AG09319 (cell line): ENCODE measurements at places on chromosomes 5 and 9.
A peak's percentile ranks its signal among the peaks of the same experiment; 100 is the strongest.

DNA sequence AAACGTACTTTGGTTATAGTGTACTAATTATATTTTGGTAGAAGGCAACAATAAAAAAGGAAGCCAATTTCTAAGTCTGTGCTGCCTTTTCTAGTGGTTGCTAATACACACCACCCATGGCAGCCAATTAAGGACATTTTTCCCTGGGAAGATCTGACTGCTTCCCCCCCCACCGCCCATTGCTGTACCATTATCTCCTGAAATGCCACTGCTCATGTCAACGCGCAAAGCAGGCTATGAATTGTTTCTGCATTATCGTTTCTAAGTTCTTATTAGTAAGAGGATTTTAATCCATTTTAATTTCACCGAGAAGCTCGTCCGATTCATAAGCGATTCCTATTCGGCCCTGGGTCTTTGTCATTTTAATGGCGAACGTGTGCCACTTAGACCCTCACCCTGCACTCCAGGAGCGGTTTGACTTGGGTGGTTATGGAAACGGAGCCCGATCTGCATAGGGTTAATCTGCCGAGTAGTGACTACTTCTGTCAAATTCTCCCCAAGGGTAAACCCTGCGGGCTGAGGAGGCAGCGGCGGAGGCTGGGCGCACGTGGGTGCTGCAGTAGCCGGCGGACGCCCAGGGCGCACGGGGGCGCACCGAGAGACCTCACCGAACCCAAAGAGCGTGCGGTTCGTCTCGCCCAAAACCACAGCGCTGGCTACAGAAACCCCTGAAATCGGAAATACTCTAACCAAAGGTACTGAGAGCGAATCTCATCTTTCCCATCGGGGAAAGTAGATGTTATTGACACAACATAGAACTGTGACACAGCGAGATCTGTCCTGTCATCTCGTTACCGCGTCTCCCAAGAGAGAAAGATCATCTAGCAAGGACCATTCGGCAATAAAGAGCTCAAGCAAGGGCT lies 55.8 kb upstream of the SHC3 start:
- no peak for DNase-seq

GRCh38 chr9:129334105-129334935 lies 156.3 kb upstream of the IER5L start:
- peak; percentile 92 for DNase-seq

DNA sequence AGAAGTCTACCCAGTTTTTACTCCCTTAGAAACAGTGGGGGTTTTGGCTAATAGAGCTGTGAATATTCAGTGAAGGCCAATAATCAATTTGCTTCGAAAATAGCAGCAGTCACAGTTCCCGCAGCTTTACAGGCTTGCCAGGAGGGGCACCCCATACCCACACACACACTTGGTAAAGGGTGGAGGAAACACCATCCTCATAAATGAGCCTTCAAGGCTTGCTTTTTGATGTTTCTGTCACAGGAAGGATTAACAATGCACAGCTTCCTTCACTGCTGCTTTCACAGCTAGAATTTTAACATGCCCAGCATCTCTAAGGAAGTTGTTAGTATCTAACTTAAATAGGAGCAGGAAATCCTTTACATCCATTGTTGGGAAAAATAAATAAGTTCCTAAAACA lies 1247.5 kb upstream of the C9orf72 start:
- DNase-seq, result no peak

GRCh38 chr5:97102010-97102470 lies 40.4 kb downstream of the LIX1 start:
- DNase-seq, result no peak

- no peak for DNase-seq
Observed at GRCh38 chr5:171363846-171364245, 23.8 kb upstream of the NPM1 start.

DNA sequence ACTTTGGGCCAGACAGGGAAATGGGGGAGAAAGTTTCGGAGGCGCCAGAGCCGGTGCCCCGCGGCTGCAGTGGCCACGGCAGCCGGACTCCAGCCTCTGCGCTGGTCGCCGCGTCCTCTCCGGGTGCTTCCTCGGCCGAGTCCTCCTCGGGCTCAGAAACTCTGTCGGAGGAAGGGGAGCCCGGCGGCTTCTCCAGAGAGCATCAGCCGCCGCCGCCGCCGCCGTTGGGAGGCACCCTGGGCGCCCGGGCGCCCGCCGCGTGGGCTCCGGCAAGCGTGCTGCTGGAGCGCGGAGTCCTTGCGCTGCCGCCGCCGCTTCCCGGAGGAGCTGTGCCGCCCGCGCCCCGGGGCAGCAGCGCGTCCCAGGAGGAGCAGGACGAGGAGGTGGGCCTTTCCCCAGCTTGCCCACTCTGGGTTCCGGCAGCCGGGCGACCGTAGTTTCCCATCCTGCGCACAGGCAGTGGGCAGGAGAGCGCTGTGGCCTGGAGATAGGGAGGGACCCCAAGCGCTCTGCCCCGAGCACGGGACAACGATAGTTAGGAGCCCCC lies 516 bp downstream of the MAST4 start:
- DNase-seq, result no peak

DNA sequence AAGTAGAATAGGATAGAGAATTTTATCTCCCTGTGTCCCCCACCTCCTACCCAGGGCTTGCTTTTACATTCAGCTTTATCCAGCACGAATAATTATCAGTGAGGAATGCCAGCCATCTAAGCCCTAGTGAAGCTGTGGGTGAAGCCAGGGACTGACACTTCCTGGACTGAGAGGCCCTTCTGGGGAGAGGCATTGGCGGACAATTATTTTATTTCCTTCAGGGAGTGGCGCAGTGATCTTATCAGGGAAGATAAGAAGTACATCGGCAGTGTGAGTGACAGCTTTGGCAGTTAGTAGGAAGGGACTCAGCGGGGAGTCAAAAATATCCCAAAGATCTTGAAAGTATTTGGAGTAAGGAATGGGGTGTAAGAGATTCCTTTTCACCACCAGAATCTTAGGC lies 34.9 kb upstream of the RPS23 start:
- no peak for DNase-seq

DNA sequence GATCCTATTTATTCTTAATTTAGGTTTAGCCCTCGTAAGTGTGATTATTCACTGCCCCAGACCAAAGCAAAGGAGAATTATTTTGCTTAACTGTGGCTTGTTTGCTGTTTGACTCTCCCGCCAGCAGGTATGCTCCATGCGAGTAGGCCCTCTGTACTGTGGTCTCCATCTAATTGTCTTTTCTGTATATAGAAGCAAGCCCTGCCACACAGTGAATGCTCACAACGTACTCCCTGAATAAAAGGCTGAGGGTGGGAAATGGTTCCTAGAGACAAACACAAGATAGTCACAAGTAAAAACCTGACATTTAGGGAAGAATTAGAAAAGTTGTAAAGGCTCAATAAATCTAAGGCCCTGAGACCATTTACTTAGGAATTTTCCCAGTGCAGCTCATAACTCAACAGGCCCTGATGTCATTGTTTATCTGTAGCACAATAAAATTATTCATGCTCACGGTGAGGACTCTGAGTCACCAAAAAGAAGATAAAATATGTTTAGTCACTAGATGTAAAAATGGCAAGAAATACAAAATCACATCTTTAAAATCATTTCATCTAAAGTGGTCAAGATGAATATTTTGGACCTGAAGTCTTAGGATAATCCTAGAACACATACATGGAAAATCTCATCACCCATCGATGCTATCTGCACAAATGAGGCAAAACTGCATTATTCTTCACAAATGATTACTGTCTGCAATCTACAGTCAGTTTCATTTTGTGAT lies 473.2 kb downstream of the ENC1 start:
- peak; percentile 45 for DNase-seq

- no peak for DNase-seq
Observed at GRCh38 chr5:137036640-137037039, 462.5 kb downstream of the SPOCK1 start.

- no peak for DNase-seq
Observed at GRCh38 chr5:79612667-79613198, 492 bp downstream of the TENT2 start.

GRCh38 chr9:88746743-88747398 lies 211.9 kb downstream of the NXNL2 start:
- no peak for DNase-seq

GRCh38 chr5:153964880-153965645 lies 73.6 kb downstream of the FAM114A2 start:
- DNase-seq, result no peak

GRCh38 chr5:61735531-61735930 lies 403.5 kb downstream of the ZSWIM6 start:
- DNase-seq, result no peak

DNA sequence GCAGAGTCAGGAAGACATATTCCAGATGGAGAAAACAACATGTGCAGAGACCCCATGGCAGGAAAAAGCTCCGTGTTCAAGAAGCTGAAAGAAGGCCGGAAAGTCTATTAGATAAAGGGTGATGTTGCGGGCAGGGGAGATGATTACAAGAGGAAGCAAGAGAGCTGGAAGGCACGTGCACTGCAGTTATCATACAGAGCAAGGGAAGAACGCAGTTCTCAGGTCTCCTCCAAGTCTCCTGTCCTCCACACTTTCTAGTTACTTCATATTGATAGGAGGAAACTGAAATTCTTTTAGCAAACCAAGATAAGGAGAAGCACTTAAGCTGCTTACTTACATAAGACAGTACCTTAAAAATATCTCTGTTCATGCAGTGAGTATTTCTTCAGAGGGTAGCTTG lies 58.3 kb upstream of the PLPP6 start:
- no peak for DNase-seq

DNA sequence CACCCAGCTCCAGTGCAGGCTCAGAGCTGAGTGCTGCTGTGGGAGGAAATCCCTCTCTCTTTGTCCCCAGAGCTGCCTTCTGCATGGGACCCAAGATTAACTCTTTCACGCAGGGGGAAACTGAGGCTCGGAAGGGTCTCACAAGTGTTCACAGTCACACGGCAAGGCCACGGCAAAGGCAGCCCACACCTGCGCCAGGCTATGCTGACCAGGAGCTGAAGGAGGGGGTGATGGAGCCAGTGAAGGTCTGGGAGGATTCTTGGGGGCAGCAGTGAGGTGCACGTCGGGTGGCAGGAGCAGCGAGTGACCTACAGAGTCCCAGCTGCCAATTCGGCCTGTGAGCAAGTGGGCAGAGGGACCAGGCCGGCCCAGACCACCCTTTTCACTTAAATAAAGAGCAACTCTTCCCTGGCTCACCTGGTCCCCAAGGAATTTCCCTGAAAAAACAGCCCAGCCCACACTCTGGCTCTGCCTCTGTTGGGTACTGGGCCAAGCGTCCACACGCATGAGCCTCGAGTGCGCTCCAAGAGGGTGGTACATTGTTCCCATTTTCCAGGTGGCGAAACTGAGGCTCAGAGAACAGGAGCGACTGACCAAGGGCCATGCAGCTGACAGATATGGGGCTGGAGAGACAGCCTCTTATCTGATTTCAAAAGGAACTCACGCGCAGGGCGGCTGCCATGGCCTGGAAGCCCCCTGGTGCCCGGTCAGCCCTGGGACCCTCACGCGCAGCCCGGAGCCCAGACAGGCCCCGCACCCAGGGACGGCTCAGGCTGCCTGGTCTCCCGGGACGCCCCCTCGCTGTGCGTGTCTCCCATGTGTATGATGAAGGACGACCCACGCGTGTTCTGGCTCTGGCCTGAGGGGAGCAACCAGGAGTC lies 28.2 kb downstream of the SARDH start:
- DNase-seq, result no peak

DNA sequence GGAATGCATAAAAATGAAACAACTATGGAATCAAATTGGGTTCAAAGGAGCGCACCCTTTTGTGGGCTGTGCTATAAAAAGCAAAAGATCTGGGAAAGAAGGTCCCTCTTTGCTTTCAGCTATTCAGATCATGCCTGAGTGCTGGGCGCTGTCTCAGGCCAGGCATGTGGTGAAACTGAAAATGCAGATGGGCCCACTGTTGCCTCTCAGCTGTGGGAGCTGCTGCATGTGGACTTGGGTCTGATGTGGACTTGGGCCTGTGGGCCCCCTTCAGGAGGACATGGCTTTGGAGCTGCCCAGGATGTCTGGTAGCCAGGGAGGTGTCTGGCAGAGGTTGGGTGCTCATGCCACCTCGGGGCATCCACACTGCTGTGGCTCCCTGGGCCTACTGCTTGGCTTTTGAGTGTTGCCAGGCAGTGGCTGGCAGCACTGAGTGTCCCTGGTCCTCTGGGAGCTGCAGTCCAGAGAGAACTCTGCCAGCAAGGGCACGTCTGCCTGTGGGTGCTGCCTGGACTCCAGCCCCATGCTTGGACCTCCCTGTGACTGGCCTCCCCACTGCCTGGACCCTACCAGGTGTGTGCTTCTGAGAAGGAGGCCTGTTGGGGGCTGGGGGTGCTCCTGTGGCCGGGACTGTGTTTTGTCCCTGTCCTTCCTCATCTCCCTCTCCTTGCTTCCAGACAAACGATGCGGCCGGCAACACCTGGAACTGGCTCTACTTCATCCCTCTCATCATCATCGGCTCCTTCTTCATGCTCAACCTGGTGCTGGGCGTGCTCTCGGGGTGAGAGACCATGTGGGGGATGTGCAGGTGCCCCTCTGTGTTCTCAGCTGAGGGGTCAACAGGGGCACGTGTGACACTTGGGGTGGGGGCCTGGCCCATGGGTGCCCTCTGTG lies 74.3 kb downstream of the CACNA1B start:
- DNase-seq, result no peak

GRCh38 chr5:148776261-148776660 lies 50.1 kb upstream of the ADRB2 start:
- no peak for DNase-seq

DNA sequence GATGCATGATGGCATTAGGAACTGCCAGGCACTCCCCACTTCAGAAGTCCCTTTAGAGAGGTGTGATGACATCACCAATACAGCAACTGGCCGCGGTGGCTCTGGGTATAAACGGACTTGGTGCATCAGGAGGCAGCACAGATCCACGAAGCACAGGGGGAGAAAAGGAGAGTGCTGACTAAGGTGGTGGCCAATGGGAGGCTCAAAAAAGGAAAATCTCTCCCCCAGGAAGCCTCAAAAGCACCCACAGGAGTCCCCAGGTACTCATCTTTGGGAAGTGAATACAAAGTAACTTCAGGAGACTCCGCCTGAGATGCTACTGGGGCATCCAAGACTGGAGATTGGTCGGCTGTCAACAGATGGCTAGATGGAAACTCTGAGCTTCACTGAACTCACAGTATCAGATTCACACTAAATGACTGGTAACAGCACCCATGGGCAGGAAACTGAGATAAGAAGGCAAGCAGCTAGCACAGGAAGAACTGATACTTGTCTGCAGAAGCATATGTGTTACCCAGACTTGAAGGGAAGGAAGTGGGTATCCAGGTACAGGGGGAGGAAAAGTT lies 7.6 kb downstream of the TTC39B start:
- DNase-seq, result no peak

- DNase-seq, result no peak
Observed at GRCh38 chr5:115557667-115558387, 13.3 kb upstream of the FEM1C start.

GRCh38 chr5:153641183-153641688 lies 150.8 kb downstream of the GRIA1 start:
- DNase-seq, result peak; percentile 23

DNA sequence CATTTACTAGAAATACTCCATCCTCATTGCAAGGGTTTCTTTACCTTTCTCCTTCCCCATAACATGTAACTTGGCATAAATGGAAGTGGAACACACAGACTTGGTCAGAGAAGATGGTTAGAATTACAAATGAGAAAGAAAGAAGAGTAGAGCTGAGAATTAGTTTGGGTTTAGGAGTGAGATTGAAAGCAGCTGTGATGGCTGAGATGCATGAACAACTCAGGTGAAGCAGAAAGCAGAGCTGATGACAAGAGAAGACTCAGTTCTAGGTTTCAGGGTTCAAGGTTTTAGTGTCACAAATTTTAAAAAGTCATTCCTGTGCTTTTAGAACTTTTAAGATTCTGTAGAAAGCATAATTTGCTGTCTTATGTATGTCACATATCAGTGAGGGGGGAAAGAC lies 54.0 kb downstream of the TMEM161B start:
- no peak for DNase-seq

GRCh38 chr5:2754581-2755075 lies 3.2 kb upstream of the IRX2 start:
- no peak for DNase-seq
